ENCODE measurements at places on chromosomes 7 and 10.

GRCh38 chr7:101999393-101999792 is 182.0 kb downstream of the CUX1 start:
- no peak for DNase-seq

GRCh38 chr7:36348256-36348655 is 41.4 kb upstream of the ANLN start:
- no peak for DNase-seq

DNA sequence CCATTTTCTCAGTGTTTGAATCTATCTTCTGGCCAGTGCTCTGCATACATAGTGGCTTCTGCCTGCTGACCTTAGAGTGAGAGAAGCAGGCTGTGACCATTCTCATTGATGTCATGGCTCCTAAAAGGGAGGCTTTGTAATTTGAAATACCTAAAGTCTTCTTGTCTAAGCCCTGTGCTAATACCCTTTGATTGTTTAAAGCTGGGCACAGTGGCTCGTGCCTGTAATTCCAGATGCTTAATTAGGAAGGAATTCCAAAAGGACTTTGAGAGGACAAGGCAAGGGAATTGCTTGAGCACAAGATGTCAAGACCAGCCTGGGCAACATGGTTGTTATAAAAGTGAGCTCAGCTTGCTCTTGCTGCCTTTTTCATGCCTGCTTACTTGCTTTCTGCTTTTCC is 81.7 kb downstream of the APBB1IP start:
- no peak for DNase-seq

GRCh38 chr7:78412216-78412858 is 613.8 kb downstream of the PHTF2 start:
- DNase-seq = no peak

GRCh38 chr10:102962951-102963755 is 45.1 kb downstream of the CNNM2 start:
- no peak for DNase-seq

- DNase-seq = no peak
These were observed 22.3 kb downstream of the CABCOCO1 start for GRCh38 chr10:61684894-61685507.

DNA sequence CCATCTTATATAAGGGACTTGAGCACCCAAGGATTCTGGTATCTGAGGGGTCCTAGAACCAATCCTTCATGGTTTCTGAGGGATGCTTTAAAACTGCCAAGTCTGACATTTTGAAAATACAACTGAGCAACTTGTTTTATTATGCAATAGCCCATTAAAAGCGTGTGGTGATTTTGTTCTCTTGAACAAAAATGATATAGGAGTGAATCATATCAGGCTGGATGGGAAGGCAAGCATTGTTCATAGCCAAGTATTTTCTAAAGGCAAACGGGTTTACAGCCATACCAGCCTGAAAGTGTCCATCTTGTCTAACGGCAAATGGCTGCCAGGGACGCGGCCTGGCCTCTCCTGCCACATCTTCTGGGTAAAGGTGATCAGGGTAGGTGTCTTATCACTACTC is 23.4 kb downstream of the RPP38 start:
- DNase-seq = no peak

- no peak for DNase-seq
These were observed 884 bp upstream of the GSTO1 start for GRCh38 chr10:104253606-104254410.

- DNase-seq = no peak
These were observed 1249.9 kb upstream of the AUTS2 start for GRCh38 chr7:68348401-68348800.

DNA sequence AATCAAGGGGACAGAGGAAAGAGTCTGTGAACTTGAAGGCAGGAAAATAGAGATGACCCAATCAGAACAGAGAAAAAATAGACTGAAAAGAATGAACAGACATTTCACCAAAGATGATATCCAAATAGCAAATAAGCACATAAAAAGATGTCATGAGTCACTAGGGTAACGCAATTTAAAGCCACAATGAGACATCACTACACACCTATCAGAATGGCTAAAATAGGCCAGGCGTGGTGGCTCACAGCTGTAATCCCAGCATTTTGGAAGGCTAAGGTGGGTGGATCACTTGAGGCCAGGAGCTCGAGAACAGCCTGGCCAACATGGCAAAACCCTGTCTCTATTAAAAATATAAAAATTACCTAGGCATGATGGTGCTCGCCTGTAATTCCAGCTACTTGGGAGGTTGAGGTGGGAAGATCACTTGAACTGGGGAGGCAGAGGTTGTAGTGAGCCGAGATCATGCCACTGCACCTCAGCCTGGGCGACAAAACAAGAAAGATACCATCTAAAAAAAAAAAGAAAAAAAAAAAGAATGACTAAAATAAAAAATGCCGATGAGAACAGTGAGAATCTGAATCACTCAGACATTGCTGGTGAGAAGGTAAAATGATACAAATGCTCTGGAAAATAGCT is 100.9 kb downstream of the LHPP start:
- DNase-seq = no peak

DNA sequence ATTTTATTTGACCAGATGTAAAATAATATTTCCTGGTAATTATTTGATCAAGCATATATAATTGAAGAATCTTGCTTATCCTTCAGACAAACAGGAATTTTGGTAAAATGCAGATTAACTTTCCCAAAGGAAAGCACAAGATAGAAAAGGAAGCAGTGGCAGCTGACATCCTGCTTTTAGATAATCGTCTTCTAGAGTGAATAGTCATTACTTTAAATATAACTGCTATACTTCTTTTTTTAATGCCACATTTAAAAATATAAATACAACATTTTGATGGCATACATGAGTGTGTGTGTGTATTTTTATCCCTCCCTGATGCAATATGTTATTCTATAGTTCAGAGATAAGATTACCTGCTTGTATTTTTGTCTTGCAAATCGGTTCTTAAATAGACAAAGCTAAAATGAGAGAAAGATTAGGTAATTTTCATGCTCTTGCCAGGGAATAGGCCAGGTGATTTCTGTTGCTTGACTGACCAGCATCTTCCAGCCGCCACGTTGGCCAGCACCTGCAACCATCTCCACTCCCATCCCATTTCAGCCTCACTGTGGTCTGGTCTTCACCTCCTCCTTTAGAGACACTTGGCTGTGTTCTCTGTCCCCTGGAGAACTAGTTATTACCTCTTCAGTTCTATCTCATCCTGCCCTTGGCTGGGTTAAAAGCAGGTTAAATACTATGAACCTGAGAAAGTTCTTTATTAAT is 58.1 kb downstream of the MDFIC start:
- no peak for DNase-seq

- no peak for DNase-seq
These were observed 37.4 kb upstream of the DUSP5 start for GRCh38 chr10:110460111-110460809.

- no peak for DNase-seq
These were observed 513.5 kb downstream of the PTPRN2 start for GRCh38 chr7:158073845-158074840.

DNA sequence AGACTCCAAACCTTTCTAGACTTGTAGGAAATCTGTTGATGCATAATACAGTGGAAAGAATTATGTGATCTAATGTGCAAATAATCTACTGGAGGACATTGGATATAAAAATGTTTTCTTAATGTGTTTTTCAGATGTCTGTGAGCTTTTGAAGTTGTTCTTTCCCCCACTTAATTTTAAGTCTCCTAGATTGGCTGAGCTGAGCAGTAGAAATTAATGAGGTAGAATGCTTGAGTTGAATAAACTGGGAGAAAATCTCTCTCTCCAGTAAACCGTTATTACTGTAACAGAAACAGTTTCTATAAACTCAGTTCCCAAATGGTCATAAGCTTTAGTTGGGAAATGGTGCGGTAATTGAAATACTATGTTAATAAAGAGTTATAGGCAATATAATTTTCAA is 15.7 kb downstream of the CSGALNACT2 start:
- no peak for DNase-seq

DNA sequence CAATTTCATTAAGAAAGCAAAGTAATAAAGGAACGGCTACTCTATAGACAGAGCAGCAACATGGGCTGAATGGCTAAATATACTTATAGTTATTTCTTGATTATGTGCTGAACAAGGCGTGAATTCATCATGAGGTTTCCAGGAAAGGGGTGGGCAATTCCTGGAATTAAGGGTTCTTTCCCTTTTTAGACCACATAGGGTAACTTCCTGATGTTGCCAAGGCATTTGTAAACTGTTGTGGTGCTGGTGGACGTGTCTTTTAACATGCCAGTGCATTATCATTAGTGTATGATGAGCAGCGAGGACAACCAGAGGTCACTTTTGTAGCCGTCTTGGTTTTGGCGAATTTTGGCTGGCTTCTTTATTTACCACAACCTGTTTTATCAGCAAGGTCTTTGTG is 28.5 kb upstream of the ZMYND11 start:
- no peak for DNase-seq

DNA sequence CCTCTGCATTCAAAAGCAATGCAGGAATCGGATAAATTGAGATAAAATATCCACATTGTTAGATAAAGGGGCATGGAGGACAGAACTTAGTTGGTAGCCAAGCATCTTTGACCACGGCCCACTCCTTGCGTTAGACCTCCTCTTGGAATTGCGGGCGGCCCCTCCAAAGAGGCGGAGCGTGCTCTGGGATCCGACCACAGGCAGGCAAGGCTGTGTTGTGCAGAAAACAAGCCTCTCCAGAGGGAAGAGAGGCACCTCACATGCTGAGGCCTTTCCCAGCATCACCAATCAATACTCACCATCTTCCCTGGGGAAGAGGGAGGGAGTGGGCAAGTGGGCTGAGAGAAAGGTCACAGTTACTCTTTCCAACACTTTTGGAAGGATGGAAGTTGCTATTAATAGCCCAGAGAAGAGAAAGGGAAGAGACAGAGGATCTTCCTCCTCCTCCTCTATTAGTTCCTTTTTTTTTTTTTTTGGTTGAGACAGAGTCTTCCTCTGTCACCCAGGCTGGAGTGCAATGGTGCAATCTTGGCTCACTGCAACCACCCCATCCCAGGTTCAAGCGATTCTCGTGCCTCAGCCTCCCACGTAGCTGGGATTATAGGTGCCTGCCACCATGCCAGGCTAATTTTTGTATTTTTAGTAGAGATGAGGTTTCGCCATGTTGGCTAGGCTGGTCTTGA is 49.7 kb upstream of the NRF1 start:
- DNase-seq = no peak

DNA sequence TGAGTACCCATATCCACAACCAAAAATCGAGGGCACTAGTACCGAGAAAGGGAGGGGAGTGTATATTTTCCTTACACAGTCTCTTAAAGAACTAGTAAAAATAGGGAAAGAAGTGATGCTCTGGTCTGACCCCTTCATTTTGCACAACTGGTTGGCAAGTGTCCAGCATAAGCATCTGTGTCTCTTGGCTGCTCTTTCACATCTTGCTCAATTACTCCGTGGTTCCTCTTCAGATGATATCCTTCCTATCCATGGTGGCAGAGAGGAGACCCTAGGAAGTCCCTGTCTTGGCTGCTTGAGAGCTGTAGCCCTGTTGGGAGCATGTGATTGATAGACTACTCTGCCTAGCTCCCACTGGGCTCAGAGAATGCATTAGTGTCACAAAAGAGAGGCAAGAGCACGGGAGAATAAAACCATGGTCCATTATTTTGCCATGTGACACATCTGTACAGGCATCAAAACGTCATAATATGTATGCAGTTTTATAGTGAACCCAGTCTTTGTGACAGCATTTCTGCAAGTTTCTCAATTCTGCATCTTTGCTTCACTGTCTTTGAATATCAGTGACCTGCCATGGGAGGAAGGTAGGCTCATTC is 111.8 kb upstream of the ANKRD1 start:
- DNase-seq = peak; percentile 38

DNA sequence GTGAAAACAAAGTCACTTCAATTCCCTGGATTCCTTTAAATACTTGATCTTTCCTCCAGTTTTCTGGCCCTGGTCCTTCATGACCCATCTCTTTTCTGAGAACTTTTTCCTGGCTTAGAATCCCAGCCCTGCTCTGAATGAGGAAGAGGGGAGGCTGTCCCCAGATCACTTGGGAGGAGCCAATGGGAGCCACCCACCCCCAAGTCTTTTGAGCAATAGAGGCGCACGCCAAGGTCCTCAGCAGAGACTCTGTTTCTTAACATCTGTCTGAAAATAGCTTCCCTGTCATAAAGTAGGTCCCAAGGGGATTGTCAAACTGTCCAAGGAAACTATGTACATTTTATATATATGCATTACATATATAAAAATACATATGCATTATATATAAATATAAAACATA is 126.8 kb downstream of the ADRA2A start:
- DNase-seq = peak; percentile 26

- DNase-seq = no peak
These were observed 191.5 kb downstream of the CELF2 start for GRCh38 chr10:11208908-11209829.

- DNase-seq = no peak
These were observed 71.7 kb upstream of the ADAM12 start for GRCh38 chr10:126459878-126460481.

- no peak for DNase-seq
These were observed 19.5 kb downstream of the KCNMA1 start for GRCh38 chr10:77618117-77618516.

GRCh38 chr7:37031571-37032257 is 307.4 kb upstream of the AOAH start:
- peak; percentile 36 for DNase-seq

- no peak for DNase-seq
These were observed 19.1 kb upstream of the PARP12 start for GRCh38 chr7:140081774-140082425.

- DNase-seq = no peak
These were observed 18.8 kb downstream of the KLF6 start for GRCh38 chr10:3766046-3766756.

GRCh38 chr7:140334341-140335057 is 63.8 kb downstream of the SLC37A3 start:
- DNase-seq = no peak
